Kidney (tissue), 22 donors: ENCODE measurements at places on chromosomes 1 and 21. TPM values are rescaled to one million over a fixed set of nuclear protein-coding genes. Genes with fewer than 3 reads are reported as not detected.

Gene CFHR4
- polyA plus RNA-seq = not detected

Gene IL10RB
- polyA plus RNA-seq = 21.5 TPM

Gene WDR26
- 23.9 TPM for polyA plus RNA-seq

Gene ADAMTS5
- polyA plus RNA-seq = 1.7 TPM

Gene RIMKLA
- 1.1 TPM for polyA plus RNA-seq

DNA sequence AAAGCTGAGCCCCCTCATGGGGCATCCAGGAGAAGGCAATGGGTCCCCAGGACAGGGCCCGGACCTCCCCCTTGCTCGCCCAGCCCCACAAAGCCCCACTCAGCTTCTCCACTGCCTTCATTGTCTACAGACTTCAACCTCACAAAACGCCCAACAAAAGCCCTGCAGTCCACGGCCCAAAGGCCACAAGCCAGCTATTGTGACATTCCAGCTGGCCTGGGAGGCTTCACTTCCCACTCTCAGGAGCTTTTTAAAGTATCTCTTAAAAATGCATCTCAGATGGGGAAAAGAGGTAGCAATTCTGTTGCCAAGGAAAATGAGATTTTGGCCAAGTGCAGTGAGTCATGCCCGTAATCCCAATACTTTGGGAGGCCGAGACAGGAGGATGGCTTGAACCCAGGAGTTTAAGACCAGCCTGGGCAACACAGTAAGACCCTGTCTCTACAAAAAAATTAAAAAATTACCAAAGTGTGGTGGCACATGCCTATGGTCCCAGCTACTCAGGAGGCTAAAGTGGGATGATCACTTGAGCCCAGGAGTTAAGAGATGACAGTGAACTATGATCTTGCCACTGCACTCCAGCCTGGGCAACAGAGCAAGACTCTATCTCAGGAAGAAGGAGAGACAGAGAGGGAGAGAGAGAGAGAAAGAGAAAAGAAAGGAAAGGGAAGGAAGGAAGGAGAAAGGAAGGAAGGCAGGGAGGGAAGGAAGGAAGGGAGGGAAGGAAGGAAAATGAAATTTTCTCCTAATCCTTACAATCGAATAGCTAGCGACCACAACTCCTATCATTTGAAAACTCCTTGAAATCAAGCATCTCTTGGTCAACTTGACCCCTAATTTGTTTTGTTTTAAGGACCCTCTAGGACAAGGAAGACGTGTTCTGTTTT lies 31.4 kb upstream of the TARDBP start:
- no peak for DNase-seq

- no peak for DNase-seq
These were observed 18.1 kb downstream of the RGS2 start for GRCh38 chr1:192826791-192827546.

DNA sequence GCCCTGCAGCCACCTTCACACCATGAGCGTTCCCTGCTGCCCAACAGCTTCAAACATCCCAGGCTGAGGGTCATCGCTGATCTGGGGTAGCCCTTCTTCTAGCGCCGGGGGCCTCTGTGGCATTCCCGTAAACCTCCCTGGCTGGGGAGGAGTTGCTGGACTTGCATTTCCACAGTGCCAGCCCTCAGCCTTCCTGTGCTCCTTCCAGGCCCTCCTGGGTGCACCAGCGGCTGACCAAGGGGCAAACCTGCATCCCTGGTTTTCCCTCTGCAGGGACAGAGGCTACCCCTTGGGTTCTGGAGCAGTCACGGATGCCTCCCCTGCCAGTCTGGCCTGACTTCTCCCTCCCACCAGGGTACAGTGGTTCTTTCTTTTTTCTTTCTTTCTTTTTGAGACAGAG lies 218.7 kb upstream of the TMEM51 start:
- no peak for DNase-seq

DNA sequence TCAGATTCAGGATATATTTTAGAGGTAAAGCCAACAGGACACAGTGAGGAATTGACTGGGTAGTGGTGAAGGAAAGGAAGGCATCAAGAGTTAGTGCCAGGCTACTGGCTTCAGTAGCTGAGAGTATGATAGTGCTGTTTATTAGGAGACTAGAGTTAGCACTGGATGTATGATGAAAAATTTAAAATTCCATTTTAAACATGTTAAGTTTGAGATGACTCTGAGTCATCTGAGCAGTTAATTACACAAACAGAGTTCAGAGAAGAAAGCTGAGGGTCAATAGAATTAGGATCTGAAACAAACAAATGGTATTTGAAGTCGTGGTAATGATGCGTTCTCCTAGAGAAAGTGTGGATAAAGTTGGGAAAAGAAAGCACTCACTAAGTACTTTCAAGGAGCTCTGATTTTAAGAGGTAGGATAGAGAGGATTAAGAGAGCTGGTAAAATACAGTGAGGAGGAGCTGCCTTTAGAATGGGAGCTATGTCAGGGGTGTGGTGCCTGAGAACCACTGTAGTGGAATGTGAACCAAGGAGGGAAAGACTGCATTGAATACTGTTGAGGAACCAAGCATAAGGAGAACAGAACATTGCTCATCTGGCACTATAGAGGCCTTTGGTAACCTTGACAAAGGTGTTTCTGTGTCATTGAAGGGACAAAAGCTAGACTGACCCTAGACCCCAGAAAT lies 21.7 kb upstream of the SHCBP1L start:
- no peak for DNase-seq

DNA sequence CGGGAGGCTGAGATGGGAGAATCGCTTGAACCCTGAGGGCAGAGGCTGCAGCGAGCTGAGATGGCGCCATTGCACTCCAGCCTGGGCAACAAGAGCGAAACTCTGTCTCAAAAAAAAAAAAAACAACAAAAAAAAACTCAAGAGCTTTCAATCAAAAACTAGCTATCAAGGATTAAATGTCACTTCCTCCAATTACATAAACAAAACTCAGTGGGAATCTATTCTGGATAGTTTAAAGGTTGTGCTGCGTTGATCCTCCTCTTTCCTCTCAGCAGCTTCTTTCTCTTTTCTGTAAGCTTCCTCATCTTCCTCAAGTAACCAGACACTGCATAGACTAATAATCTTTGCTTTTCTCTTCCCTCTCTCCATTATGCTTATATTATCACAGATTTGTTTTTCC lies 20.7 kb downstream of the EIF4G3 start:
- DNase-seq = no peak

DNA sequence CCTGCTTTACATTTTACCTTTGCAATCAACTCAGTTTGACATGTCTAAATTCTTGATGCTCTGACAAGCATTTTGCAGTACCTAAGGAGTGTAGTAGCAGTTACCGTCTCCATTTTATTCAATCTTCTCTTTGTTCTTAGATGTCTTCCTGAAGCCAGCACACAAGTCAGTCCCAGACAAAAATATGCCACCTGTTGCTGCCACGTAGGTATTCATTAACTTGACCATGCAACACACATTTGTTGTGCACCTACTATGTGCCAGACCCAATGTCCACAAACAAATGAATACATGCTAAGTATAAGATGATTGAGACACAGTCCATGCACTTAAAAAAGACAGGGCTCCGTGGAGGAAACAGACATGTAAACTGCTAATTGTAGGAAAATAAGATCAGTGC lies 81.5 kb upstream of the NGF start:
- no peak for DNase-seq

DNA sequence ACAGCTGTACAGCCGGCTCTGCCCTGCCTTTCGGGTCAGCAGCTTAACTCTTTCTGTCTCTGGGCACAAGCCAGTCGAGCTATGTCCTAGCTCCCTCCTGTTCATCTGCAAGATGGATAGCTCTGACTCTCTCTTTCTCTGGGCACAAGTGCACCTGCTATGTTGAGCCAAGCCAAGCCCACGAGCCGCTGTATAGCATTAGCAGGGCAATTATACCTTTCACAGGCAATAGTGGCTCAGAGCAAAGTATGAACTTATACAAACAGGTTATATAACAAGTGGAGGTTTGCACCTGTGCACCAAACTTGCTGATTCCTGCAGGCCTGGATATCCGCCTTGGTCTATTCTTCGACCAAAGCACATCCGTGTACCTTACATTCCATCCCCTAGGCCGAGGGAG lies 33.0 kb upstream of the CR2 start:
- DNase-seq = no peak

- peak; percentile 23 for DNase-seq
These were observed 29.9 kb upstream of the DDAH1 start for GRCh38 chr1:85494904-85495266.

DNA sequence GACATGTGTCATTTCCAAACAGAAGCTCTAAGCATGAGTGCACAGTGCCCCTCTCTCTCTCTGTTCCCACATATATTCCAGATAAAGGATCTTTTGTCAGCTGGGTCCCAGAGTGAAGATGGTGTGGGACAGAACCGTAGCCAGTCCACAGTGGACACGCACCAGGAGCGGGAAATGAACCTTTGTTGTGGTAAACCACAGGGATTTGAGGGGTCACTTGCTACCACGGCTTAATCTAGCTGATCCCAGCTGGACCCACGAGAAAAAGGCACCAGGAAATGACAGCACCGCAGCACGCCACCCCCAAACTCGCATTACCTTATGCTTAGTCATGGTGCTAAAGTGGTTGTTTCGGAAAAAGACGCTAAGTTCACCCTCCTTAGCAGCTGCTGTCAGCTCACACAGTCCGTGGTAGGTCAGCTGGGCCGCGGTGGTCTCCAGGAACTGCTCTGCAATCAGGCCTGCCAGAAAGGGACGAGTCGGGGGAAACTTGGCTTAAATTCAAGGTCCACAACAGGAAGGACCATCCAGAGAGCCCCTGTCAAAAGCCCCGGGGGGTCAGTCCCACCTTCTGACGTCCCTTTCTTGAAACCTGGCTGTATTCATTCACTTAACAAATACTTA lies 7.5 kb downstream of the MINDY1 start:
- DNase-seq = no peak

- peak; percentile 85 for DNase-seq
These were observed 7.5 kb upstream of the SOX13 start for GRCh38 chr1:204065174-204065985.

- no peak for DNase-seq
These were observed 187.1 kb downstream of the NRIP1 start for GRCh38 chr21:14877581-14878228.

DNA sequence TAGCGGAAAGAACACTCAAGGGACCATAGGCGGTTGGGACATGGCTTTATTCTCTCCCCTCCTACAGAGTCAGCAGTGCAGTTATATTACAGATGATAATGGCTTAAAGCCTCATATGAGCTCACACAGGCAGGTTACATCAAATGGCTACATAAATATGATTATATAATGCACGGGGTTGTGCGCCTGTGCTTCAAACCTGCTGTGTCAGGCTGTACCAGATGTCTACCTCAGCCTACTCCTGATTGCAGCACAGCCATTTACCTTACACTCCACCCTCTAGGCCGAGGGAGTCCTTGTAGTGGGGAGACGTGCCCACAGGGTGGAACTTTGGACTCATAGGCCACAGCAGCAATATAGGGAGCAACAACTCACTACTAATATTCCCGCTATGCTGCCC lies 16.4 kb upstream of the TBX19 start:
- DNase-seq = no peak

DNA sequence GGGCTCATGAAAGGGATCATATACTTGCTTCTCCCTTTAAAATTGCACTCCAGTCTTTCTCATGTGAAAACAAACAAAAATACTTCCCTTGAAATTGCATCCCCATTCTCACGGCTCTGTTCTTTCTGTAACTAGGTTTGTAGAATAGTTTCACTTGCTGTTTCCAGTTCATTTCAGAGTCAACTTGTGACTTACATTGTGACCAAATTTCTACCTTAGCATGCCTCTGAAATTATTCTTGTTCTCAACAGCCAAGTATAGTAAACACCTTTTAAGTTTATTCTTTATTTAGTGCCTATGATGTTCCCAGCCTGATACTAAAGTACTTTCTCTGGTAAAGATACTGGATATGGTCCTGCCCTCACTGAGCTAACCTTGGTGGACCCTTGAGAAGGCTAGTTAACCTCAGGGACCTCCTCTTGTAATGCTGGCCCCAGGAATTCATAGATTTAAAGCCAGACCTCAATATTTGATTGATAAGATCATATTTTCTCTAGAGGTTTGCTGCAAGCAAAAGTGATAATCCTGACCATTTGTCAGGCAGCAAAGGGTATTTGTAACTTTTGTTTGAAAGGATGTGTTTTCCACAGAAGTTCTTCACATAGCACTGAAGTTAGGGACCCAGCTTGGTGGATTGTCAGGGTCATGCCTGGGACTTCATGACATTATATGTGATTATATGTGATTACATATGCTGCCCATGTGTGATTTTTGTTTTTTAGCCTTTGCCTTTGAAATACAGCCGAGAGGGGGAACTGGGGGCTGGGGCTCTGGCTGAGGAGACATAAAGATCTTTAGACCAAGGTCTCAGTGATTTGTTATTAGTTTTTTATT lies 29.6 kb downstream of the VANGL2 start:
- DNase-seq = no peak

DNA sequence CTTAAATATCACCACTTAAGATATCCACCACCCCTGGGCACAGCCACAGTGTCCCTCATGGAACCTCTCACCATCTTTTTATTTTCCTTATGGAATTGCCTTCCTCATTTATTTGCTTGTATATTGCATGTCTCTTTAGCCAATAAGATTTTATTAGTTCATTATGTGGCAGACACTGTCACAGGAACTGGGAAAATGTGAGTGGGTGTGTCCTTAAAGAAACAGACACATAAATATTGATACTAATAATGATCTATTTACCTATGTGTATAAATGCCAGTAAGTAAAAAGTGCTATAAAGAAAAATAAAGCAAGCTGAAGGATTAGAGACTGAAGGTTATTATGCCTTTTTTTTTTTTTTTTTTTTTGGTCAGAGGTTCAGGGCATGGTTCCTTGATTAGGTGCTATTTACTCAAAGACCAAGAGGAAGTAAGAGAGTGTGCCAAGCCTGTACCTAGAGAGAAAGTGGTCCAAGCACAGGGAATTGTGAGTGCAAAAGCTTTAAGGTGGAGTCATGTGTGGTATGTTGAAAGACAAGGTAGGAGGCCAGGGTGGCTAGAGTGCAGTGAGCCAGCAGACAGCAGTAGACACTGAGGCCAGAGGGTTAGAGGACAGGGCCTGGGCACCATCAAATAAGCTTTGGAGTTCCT lies 589.0 kb downstream of the USP25 start:
- no peak for DNase-seq

DNA sequence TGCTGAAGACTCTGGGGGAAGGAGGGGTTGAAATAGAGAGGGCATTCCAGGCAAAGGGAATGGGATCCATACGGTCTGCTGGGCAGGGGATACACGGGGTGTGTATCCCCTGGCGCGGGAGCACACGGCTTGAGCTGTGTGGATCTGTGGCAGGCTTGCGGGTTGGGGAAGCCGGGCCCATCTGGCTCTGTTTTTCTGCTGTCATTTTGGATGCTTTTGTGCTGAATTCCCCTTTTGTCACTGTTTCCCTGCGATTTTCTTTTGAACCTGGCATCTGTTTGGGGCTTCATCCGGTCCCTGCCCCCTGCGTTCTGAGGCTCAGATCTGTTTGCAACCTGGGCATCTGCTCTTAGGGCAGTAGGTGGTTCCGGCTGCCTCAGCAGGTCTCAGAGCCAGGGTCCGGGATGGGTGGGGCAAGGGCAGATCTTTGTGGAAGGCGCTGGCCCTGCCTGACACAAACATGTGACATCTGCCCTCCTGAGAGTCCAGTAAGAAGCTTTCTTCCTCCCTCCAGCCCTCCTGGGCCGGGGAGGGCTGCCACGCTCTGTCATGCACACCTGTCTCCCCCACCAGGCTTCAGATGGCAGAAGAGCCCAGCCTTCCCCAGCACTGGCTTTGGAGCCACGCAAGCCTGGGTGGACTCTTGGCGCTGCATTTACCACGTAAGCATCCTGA lies 84.0 kb downstream of the IGSF21 start:
- DNase-seq = no peak

GRCh38 chr1:172292840-172293239 lies 127.6 kb upstream of the C1orf105 start:
- DNase-seq = no peak
